WERI-Rb-1 (cell line): ENCODE measurements at places on chromosomes 4 and X.
A peak's percentile ranks its signal among the peaks of the same experiment; 100 is the strongest.

DNA sequence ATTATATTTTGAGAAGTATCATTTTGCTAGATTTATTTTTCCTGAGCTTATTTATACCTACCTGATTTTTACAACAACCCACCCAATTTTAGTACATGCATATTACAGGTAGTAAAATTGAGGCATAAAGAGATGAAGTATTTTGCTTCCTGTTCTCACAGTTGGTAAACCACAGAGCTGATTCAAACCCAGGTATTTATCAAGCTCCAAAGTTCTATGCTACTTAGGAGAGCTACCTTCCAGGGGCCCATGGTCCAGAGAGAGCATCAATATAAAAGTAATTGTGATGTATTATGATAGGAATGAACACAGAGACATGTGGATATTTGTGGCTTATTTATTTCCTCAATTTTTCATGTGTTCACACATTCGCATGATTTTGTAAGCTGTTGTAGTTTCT is 20.2 kb upstream of the GBA3 start:
- no peak for DNase-seq

GRCh38 chr4:117084866-117085701 is at the start of gene TRAM1L1:
TSS of gene TRAM1L1 (minus strand) at chr4:117085576. CDS start at chr4:117085393, 183 bp downstream.
- DNase-seq: peak; percentile 95

DNA sequence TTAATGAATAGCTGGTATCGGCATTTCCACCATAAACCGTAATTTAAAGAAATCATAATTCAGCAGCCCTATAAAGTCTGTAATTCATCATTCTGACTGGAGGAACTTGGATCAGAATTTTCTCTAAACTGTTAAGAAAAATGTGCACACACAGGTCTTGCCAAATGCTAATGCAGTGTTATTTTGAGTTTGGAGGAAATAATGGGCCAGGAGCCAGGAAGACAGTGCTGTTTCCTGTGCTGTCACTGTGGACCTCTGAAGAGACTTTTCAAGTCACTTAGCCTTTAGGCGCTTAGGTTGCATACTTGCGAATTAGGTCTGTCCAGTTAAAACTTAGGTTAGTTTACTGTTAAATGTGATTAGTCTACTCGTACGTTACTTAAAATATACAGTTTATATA is 137.5 kb upstream of the ANXA3 start:
- no peak for DNase-seq

GRCh38 chrX:57289089-57289488 is 2.6 kb downstream of the FAAH2 start:
- DNase-seq: no peak

DNA sequence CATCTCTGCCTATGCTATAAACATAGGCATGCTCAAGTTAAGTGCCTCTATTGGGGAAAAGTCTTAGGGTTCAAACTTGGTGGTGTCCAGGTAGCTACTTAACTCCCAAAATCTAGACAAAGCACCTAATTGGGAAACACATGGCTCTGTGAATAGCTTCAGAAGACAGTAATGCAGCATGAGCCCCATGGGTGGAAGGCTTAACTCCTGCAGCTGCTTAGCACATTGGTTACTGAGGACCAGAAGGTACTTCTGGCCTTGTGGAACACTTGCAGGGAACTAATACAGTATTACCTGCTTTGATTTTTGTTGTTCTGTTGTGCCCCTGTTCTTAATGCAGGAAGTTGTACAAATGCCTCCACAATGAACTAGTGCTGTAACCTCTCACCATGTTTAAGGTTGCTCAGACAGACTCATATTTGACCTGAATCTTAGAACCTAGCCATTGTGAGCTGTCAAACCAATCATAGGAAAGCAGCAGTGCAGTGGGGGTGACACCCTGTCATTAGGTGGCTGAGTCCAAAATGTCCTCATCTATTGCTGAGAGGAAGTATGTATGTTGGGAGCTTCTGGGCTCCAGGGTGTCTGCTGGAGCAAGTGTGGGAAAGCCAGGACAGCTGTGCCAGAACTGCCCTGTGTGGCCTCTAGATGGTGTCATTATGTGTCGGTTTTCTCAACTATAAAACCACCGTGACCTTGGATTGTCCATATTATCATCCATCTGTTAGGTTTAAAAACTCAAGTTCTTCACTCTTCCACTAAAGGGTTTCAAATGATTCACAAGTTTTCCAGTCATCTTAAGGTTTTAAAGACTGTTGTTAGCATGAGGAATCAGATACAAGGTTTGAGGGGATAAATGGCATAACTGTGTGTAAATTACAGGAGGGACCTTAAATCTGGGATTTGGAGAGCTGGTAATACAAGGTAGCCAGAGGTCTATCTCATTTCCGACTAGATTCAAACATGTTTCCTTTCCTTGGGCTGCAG is 69.9 kb upstream of the WDR1 start:
- DNase-seq: peak; percentile 48

GRCh38 chrX:104195489-104196084 is 29.3 kb downstream of the FAM199X start:
- no peak for DNase-seq

GRCh38 chrX:125762954-125763353 is 403.1 kb downstream of the DCAF12L2 start:
- DNase-seq: no peak

DNA sequence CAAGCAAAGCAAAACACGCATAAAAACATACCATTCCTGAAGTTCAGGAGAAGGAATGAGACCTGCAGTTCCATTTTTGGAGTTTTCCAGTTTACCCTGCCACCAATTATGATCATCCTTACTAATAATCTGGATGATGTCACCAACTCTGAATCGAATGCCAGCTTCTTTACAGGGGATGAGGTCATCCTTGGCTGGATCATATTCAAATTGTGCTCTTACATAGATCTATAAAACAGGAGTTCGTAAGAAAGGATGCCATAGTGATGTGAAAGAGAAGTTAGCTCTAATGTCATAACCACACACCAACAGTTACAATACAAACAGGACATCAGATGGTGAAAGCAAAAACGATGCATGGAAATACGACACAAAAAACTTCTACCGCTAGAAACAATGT is 106.5 kb downstream of the NYX start:
- DNase-seq: no peak

DNA sequence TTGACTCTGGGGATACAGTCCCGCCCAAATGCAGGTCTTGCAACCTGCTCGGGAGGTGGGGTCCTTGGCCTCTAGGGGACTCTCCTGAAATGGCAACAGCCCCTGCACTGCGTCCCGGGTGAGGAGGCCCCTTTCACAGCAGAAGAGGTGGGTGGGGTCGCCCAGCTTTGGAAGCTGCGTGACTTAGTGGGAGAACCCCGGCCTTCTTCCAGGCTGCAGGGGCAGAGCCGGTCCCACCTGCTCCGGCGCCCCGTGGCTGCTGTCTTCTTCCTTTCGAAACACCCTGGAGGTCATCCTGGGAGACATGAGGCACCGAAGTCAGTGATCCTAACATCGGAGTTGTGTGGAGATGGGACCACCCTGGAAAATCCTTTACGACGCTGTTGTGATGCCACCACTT is 103.7 kb upstream of the ADRA2C start:
- DNase-seq: no peak

DNA sequence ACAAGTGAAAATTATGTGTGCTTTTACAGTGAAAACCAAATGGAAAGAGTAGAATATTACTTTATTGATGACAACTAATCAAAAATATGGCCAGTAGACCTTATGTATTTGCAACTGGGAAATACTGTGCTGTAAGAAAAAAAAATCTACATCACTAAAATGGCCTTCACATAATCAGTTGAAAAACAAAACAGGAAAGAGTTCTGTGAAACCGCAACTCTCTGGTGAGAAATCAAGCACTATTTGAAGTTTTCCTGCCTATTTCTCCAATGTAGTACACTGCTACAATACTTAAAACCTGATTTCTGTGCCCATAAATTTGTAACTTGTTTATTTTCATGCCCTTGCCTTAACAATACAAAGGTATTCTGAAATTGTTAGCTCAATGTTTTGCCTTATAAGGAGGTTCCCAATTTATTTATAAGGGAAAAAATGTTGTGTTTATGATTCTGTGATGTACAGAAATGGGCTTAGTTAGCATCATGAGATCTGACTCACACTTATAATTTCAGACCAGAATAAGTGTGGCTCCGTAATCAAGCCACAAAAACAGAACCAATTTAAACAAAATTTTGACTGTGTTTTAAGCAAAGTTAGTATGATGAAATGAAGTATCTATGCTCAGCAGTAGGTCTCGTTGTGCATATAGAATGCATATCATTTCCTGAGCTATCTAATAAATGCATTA is 147.1 kb downstream of the FAT4 start:
- DNase-seq: no peak

DNA sequence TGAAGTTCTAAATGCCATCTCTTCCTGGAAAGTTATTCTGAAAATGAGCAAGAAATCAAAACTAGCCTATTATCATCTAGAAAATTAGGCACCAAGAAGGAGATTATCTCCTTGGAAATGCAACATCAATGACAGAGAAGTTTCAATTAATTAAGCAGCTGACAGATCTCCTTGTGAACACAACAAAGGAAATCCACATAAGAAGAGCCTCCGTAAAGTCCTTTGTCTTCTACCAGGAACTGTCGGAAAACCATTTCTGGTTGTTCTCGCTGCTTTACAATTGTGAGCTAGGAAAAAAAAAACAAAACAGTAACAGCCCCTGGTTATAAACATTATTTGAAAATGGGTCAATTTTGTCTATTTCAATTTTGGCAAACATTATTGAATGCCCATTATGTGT is 38.2 kb downstream of the METTL14 start:
- no peak for DNase-seq

DNA sequence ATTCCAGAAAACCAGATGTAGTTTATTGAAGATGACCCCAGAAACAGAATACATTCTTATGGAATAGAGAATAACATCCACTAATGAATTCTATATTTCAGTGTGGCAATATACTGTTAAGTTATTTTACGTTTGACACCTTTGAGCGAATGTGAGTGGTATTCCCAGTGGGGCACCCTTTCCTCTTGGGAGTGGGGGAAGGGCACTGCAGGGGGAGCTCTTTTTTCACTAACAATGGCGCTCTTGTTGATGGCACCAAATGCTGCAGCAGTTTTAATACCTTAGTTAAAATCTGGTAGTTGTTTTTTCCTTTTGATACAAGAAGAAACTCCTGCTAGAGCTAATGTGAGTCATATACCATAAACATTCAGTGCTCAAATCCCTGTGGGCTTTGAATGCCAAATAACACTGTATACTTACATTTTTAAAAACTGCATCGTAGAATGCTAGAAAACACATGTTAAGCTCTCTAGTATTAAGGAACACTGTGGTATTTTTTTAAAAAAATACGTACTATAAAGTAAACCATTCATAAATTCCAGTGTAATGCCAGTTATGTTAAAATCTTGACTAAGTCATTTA is 178.5 kb downstream of the DCHS2 start:
- no peak for DNase-seq

- DNase-seq: no peak
Measured at GRCh38 chr4:94811643-94812042, 53.9 kb downstream of the BMPR1B start.

DNA sequence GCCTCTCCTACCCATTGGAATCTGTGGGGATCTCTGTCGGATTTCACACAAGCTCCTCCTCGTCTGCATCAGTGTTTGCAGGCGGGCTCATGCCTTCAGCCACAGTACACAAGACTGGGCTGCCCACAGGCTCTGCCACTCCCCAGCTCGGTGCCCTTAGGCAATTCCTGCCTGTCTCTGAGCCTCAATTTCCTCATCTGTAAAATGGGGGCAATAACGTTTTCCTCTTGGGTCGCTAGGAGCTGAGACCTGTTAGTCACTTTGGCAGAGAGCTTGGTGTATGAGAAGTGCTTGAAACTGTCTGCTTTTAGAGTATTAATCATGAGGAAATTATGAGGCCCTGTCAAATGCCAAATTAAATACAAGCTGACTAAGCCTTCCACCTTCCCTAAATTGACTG is 27.6 kb upstream of the MSX1 start:
- DNase-seq: no peak

- no peak for DNase-seq
Measured at GRCh38 chr4:11074581-11075241, 354.0 kb downstream of the HS3ST1 start.

- DNase-seq: no peak
Measured at GRCh38 chr4:176782794-176783193, 9.9 kb downstream of the VEGFC start.

DNA sequence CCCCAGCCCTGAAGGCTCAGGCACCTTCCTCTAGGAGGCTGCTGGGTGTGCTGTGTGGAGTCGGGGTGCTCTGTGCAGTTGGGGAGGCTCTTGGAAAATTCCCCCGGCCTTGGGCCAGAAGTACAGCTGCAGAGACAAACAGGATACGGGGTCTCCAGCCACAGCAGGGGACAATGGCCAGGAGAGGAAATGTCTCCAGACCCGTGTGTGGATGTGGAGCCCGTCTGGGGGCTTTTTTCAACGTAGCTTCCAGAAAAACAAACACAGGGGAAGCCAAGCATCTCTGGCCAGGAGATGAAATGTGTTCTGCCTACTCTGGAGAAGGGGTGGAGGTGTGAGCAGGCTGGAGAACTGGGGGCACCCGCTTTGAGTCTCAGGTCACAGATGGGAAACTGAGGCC is 3.7 kb upstream of the SH3TC1 start:
- DNase-seq: no peak
